ENCODE measurements at places on chromosomes 16 and 17. TPM values are rescaled to one million over a fixed set of nuclear protein-coding genes. Genes with fewer than 3 reads are reported as not detected.

The OR1F1 gene
- total RNA-seq = not detected

The NOS2 gene
- total RNA-seq = 0.16 TPM

The OR3A2 gene
- not detected for total RNA-seq

DNA sequence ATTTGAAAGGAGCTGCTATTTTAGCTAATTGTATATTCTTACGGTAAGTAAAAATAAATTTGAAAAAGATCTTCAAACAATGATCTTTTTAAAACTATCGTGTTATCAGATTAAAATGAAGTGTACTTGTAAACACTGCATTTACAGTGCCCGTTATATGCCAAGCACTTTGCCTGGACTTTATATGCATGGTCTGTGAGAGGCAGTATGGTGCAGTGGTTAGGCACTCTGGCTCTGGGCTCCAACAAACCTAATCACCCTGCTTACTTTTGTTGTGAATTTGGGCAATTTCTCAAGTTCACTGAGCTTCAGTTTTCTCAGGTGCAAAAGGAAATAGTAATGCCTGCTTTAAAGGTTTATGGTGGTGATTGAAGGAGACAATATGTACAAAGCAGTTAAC, 1.4 kb downstream of the PMP22 start:
- H3K36me3 ChIP-seq = no peaks in the 10 kb centered on the region
- no peak for DNase-seq

GRCh38 chr17:79837888-79838521, 1.2 kb downstream of the CBX4 start:
- H3K4me3 ChIP-seq = peak overlapping the region; percentile 70
- H3K27ac ChIP-seq = no peak overlapping the region
- DNase-seq = no peak
- no peaks in the 10 kb centered on the region for H3K27me3 ChIP-seq

GRCh38 chr17:3795390-3796102, 5.4 kb downstream of the ITGAE start:
- H3K4me1 ChIP-seq = no peaks in the 10 kb centered on the region
- H3K27ac ChIP-seq = no peak overlapping the region
- H3K4me3 ChIP-seq = no peak overlapping the region
- H3K36me3 ChIP-seq = no peaks in the 10 kb centered on the region
- no peaks in the 10 kb centered on the region for H3K27me3 ChIP-seq

- H3K4me1 ChIP-seq = no peaks in the 10 kb centered on the region
- DNase-seq = no peak
- no peaks in the 10 kb centered on the region for H3K27me3 ChIP-seq
- no peaks in the 10 kb centered on the region for H3K36me3 ChIP-seq
- H3K27ac ChIP-seq = no peak overlapping the region
Observed at GRCh38 chr17:80904036-80904753, 87.4 kb upstream of the CHMP6 start.

DNA sequence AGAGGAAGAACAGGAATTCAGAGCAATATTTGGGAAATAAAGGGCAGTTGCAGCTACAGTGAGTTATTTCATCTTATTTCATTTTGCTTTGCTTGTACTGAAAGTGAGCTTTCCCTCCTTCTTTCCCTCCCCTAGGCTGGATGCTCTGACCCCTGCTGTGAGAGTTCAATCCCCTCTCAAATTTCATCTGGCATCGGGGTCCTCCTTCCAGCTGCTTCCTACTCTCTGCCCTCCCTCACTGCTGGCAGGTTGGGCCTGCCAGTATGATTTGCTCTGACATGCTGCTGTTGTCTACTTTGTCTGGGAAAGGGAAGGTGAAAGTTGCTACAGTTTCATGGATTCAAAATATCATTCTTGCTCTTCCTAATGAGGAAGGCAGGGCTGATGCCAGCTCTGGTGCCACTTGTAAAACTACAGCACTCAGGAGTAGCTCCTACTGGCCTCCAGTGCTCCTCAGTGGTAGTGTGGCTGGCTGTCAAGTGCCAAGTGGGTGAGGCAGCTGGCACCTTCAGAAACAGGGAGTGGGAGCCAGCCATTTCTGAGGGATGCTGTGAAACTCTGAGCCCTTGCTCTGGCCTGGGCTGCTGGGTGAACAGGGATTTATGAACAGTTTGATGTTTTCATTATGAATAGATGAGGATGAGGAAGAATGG, 408.6 kb downstream of the HAPSTR1 start:
- no peaks in the 10 kb centered on the region for H3K36me3 ChIP-seq
- H3K4me1 ChIP-seq = no peaks in the 10 kb centered on the region
- no peaks in the 10 kb centered on the region for H3K27me3 ChIP-seq
- H3K27ac ChIP-seq = no peak overlapping the region
- DNase-seq = no peak
